ENCODE measurements at places on chromosomes 3 and 15. TPM values are rescaled to one million over a fixed set of nuclear protein-coding genes. Genes with fewer than 3 reads are reported as not detected.

GRCh38 chr3:15952543-15953175 lies 154.9 kb upstream of the ANKRD28 start:
- no peak overlapping the region for H3K27ac ChIP-seq
- no peaks in the 10 kb centered on the region for H3K4me1 ChIP-seq
- H3K27me3 ChIP-seq = no peaks in the 10 kb centered on the region
- H3K4me3 ChIP-seq = no peak overlapping the region

- H3K4me3 ChIP-seq = no peak overlapping the region
- no peaks in the 10 kb centered on the region for H3K27me3 ChIP-seq
- H3K4me1 ChIP-seq = no peaks in the 10 kb centered on the region
- no peak for DNase-seq
- no peaks in the 10 kb centered on the region for H3K36me3 ChIP-seq
These were observed 95.7 kb upstream of the C3orf80 start for GRCh38 chr3:160129459-160130061.

- H3K36me3 ChIP-seq = no peaks in the 10 kb centered on the region
- peak; percentile 96 for DNase-seq
- peak within 1 kb of the TSS; percentile 92 for H3K4me3 ChIP-seq
- H3K27ac ChIP-seq = peak within 1 kb of the TSS; percentile 98
These were observed at the start of gene CTNNB1 for GRCh38 chr3:41198950-41199865. CTNNB1 (plus strand) TSS chr3:41199505; CDS start chr3:41224069, 24,564 bp downstream.

The CHST2 gene
- total RNA-seq = 28.3 TPM

DNA sequence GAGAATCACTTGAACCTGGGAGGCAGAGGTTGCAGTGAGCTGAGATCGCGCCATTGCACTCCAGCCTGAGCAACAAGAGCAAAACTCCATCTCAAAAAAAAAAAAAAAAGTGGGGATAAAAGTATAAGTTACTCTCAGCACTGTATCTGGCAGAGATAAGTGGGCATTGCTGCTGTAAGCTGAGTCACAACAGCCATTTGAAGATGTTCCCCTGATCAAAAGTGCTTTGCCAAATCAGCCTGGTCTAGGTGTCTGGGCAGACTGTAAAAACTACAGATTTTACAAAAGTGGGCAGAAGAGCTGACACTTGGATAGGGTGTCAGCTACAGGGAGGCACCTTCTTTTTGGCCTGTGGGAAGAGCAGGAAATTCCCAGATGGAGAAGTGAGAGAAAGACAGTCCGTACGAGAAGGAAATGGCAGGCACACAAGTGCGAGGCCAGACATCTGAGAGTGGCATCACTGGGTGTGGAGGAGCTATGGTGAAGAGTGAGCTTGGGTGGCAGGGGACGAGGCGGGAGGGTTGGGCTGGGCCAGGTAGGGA lies 78.5 kb downstream of the TRAK1 start:
- no peak for DNase-seq
- no peak overlapping the region for H3K4me3 ChIP-seq
- H3K27me3 ChIP-seq = no peaks in the 10 kb centered on the region

The NRG4 gene
- not detected for total RNA-seq

- no peak overlapping the region for H3K27ac ChIP-seq
- H3K4me1 ChIP-seq = peaks cover 13% of the 10 kb centered on the region
- no peak overlapping the region for H3K4me3 ChIP-seq
- DNase-seq = no peak
- no peaks in the 10 kb centered on the region for H3K36me3 ChIP-seq
- no peaks in the 10 kb centered on the region for H3K27me3 ChIP-seq
These were observed 10.8 kb downstream of the ATP13A3 start for GRCh38 chr3:194475978-194476377.

GRCh38 chr3:134325061-134325705 lies 49.1 kb downstream of the AMOTL2 start:
- no peak for DNase-seq
- H3K4me1 ChIP-seq = peaks cover 28% of the 10 kb centered on the region
- no peak overlapping the region for H3K4me3 ChIP-seq
- no peaks in the 10 kb centered on the region for H3K27me3 ChIP-seq

- H3K36me3 ChIP-seq = no peaks in the 10 kb centered on the region
- DNase-seq = no peak
- no peak overlapping the region for H3K27ac ChIP-seq
- peaks cover 15% of the 10 kb centered on the region for H3K4me1 ChIP-seq
- H3K4me3 ChIP-seq = no peak overlapping the region
These were observed 978.6 kb downstream of the PLOD2 start for GRCh38 chr3:145182196-145182911.

The CAPN3 gene
- total RNA-seq = 1.1 TPM

- no peaks in the 10 kb centered on the region for H3K36me3 ChIP-seq
- no peak overlapping the region for H3K27ac ChIP-seq
- DNase-seq = no peak
- no peak overlapping the region for H3K4me3 ChIP-seq
- H3K4me1 ChIP-seq = no peaks in the 10 kb centered on the region
These were observed 78.2 kb downstream of the FAIM start for GRCh38 chr3:138686771-138687221.

The SELENOS gene
- total RNA-seq = 77.2 TPM

GRCh38 chr3:110126065-110126464 lies 788.7 kb upstream of the DPPA4 start:
- no peaks in the 10 kb centered on the region for H3K36me3 ChIP-seq
- no peak overlapping the region for H3K4me3 ChIP-seq
- H3K4me1 ChIP-seq = 0 out of 2 replicates have a peak, but pooled peaks cover 6% of the 10 kb centered on the region
- H3K27me3 ChIP-seq = no peaks in the 10 kb centered on the region

- H3K27me3 ChIP-seq = no peaks in the 10 kb centered on the region
- peaks cover 54% of the 10 kb centered on the region for H3K4me1 ChIP-seq
- no peak overlapping the region for H3K4me3 ChIP-seq
- no peaks in the 10 kb centered on the region for H3K36me3 ChIP-seq
These were observed 67.6 kb downstream of the FNDC3B start for GRCh38 chr3:172106989-172107388.

GRCh38 chr15:57537072-57537471 lies 54.6 kb upstream of the MYZAP start:
- H3K36me3 ChIP-seq = peaks cover 32% of the 10 kb centered on the region
- peaks cover 13% of the 10 kb centered on the region for H3K4me1 ChIP-seq
- DNase-seq = peak; percentile 63
- no peaks in the 10 kb centered on the region for H3K27me3 ChIP-seq
- H3K4me3 ChIP-seq = no peak overlapping the region

The DAZL gene
- total RNA-seq = 5.3 TPM

GRCh38 chr3:178182337-178182779 lies 353.9 kb upstream of the KCNMB2 start:
- no peaks in the 10 kb centered on the region for H3K27me3 ChIP-seq
- no peaks in the 10 kb centered on the region for H3K36me3 ChIP-seq
- no peak for DNase-seq
- peaks cover 10% of the 10 kb centered on the region for H3K4me1 ChIP-seq
- no peak overlapping the region for H3K4me3 ChIP-seq

The LDHAL6B gene
- total RNA-seq = not detected

Measured in GM23338 (cell line).